ENCODE measurements at places on chromosomes 3 and 15. TPM values are rescaled to one million over a fixed set of nuclear protein-coding genes. Genes with fewer than 3 reads are reported as not detected.

The SCAANT1 gene
- total RNA-seq = not detected

The P2RY1 gene
- total RNA-seq = 7.5 TPM

The BOC gene
- 56.5 TPM for total RNA-seq

The SNX33 gene
- total RNA-seq = 29.7 TPM

The CLSTN2 gene
- 19.0 TPM for total RNA-seq

The SENP5 gene
- 43.5 TPM for total RNA-seq

The ZNF860 gene
- total RNA-seq = 1.3 TPM

DNA sequence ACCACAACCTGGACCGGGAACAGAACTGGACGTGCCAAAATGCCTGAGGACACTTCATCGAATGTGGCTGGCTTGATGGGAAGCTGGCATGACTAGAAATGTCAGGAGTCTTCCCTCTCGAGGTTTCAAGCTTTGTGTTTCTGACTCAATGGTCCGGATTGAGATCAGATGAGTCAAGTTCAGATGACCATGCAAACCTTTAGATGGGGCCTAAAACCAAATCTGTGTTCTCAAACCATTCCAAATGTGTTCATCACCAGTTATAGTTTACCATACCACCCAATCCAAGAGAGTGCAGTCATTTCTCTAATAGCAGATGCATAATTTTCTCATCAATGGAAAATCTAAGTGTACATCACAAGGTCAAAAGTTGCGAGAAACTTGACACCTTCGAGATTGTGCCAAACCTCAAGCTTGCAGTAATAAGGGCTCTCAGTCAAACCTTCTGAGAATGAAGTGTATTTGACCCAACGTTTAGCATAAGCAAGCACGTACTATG is 369.1 kb downstream of the RORA start:
- H3K4me3 ChIP-seq = no peak overlapping the region
- H3K36me3 ChIP-seq = no peaks in the 10 kb centered on the region
- no peak for DNase-seq
- H3K27me3 ChIP-seq = no peaks in the 10 kb centered on the region

GRCh38 chr3:186640473-186640818 is 247 bp downstream of the FETUB start:
- no peak overlapping the region for H3K27ac ChIP-seq
- H3K36me3 ChIP-seq = no peaks in the 10 kb centered on the region
- H3K27me3 ChIP-seq = peaks cover 3% of the 10 kb centered on the region
- DNase-seq = no peak
- H3K4me3 ChIP-seq = no peak overlapping the region
- H3K4me1 ChIP-seq = no peaks in the 10 kb centered on the region

DNA sequence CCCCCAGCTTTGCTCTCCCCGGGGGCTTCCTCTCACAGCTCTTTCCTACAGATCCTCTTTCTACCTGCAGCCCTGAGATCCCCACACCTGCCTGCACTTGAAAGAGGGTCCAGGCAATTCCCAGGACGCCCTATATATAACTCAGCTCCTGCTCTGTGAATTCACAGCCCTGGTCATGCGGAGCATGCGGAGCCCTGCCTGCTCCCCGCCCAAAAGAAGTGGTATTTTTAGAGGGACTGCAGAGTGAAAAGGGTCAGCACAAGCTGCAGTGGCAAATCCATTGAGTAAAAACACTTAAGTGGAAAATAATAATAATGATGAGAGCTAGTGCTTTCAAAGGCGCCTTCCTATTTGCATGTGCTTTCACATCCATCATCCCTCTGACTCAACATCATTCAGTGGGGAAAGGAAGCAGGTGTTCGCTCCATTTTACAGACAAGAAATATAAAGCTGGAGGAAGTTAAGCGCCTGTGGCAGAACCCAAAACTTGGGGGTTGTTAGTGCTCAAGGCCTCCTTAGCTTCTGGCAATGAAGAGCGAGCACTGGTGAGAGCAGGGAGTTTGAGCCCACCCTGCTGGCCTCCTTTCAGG is 76.3 kb upstream of the LIPC start:
- H3K36me3 ChIP-seq = no peaks in the 10 kb centered on the region
- no peak overlapping the region for H3K4me3 ChIP-seq
- H3K4me1 ChIP-seq = no peaks in the 10 kb centered on the region
- no peak for DNase-seq
- H3K27ac ChIP-seq = no peak overlapping the region

GRCh38 chr3:175186511-175186910 is 327.4 kb downstream of the NAALADL2 start:
- no peaks in the 10 kb centered on the region for H3K27me3 ChIP-seq
- H3K27ac ChIP-seq = no peak overlapping the region
- no peak for DNase-seq
- H3K4me3 ChIP-seq = no peak overlapping the region
- H3K36me3 ChIP-seq = no peaks in the 10 kb centered on the region

- no peak overlapping the region for H3K4me3 ChIP-seq
- peak; percentile 37 for DNase-seq
- H3K27ac ChIP-seq = no peak overlapping the region
- H3K36me3 ChIP-seq = no peaks in the 10 kb centered on the region
- no peaks in the 10 kb centered on the region for H3K27me3 ChIP-seq
These were observed 33.9 kb upstream of the ACAN start for GRCh38 chr15:88769161-88769971.

GRCh38 chr3:36124118-36124796 is 256.0 kb upstream of the STAC start:
- no peak overlapping the region for H3K4me3 ChIP-seq
- no peaks in the 10 kb centered on the region for H3K4me1 ChIP-seq
- no peak for DNase-seq
- H3K27ac ChIP-seq = no peak overlapping the region

DNA sequence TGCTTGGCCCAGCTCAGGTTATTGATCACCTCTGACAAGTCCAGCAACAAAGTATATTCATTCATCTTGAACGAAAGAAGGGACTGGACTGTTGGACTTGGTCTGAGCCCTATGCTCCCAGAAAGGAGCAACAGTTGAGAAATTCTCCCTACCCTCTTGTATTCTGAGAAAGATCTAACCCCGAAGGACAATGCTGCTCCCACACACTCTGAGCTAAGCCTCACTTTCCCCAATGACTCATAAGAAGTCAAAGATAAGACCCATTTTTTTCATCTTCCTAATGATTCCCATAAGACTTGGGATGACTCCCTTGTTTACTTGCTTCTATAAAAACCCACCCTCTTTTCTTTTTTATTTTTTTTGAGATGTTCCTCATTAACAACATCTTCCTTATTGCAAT is 549.4 kb upstream of the MDFIC2 start:
- no peak overlapping the region for H3K27ac ChIP-seq
- no peak for DNase-seq
- H3K4me3 ChIP-seq = no peak overlapping the region
- H3K4me1 ChIP-seq = peaks cover 15% of the 10 kb centered on the region
- no peaks in the 10 kb centered on the region for H3K36me3 ChIP-seq

GRCh38 chr3:61371123-61371522 is 119.9 kb upstream of the FHIT start:
- no peak overlapping the region for H3K4me3 ChIP-seq
- H3K36me3 ChIP-seq = no peaks in the 10 kb centered on the region
- no peaks in the 10 kb centered on the region for H3K27me3 ChIP-seq
- no peak for DNase-seq
- H3K27ac ChIP-seq = no peak overlapping the region

GRCh38 chr15:36254426-36254825 is 325.0 kb upstream of the CDIN1 start:
- no peaks in the 10 kb centered on the region for H3K27me3 ChIP-seq
- no peak for DNase-seq
- H3K4me3 ChIP-seq = no peak overlapping the region
- H3K4me1 ChIP-seq = no peaks in the 10 kb centered on the region
- H3K27ac ChIP-seq = no peak overlapping the region

GRCh38 chr3:171556148-171556547 is 95.9 kb upstream of the TNIK start:
- no peak overlapping the region for H3K27ac ChIP-seq
- H3K4me1 ChIP-seq = no peaks in the 10 kb centered on the region
- no peak for DNase-seq
- no peaks in the 10 kb centered on the region for H3K36me3 ChIP-seq
- no peak overlapping the region for H3K4me3 ChIP-seq
- H3K27me3 ChIP-seq = no peaks in the 10 kb centered on the region

- no peak for DNase-seq
- H3K36me3 ChIP-seq = no peaks in the 10 kb centered on the region
- no peak overlapping the region for H3K4me3 ChIP-seq
- no peaks in the 10 kb centered on the region for H3K27me3 ChIP-seq
- H3K27ac ChIP-seq = no peak overlapping the region
These were observed 27.5 kb downstream of the MINAR1 start for GRCh38 chr15:79459666-79460065.
